ENCODE measurements at places on chromosomes 2 and 18.
A peak's percentile ranks its signal among the peaks of the same experiment; 100 is the strongest.

- no peak for DNase-seq
Observed at GRCh38 chr2:117118994-117119393, 695.5 kb upstream of the DDX18 start.

DNA sequence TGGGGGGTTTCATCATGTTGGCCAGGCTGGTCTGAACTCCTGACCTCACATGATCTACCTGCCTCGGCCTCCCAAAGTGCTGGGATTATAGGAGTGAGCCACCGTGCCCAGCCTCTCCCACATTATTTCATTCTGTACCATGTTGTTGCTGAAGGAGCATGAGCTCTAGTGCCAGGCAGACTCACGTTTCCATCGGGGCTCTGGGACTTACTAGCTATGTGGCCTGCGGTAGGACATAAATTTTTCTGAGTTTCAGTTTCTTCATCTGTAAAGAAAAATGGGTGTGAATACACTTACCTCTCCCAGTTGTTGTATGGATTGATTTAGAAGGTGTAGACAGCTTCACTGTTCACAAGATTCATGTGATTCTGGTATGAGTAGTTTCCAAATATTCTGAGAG is 30.8 kb upstream of the CCL20 start:
- DNase-seq, result no peak

DNA sequence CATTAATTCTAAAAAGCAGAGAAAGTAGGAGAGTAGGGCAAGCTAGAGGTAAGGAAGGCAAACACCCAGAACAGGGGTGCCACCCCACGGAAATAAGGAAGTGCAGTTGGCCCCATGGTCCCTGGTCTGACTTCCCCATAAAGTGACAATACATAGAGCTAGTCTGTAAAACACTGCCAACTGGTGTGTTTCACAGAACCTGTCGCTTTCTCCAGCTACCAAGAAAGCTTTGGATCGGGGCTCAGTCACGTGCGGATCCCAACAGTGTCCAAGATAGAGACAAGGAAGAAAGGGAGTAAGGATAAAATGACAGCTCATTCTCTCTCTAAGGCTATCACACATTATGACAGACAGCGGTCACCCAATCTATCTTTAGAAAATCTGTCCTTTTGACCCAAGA is 36.4 kb downstream of the TBC1D8 start:
- DNase-seq, result no peak

DNA sequence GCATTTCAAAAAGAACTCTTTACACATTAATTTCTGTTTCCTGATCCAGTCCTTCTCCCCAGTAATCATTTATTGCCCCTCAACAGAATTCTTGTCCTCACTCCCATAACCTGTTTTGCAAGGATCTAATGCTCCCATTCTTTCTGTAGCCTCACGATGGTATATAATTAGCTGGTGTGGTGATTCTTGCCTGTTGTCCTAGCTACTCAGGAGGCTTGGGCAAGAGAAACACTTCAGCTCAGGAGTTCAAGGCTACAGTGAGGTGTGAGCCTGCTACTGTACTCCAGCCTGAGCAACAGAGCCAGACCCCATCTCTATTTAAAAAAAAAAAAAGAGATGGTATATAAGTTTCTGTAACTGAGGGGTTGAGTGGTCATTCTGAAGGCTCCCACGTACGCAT is 7.7 kb upstream of the TRAPPC8 start:
- no peak for DNase-seq

GRCh38 chr2:146730882-146731281 is 1113.9 kb upstream of the ACVR2A start:
- DNase-seq, result no peak

GRCh38 chr2:25226827-25227226 is 58.4 kb upstream of the POMC start:
- DNase-seq, result no peak

- DNase-seq, result no peak
Observed at GRCh38 chr2:198008230-198008629, 203.8 kb downstream of the PLCL1 start.

DNA sequence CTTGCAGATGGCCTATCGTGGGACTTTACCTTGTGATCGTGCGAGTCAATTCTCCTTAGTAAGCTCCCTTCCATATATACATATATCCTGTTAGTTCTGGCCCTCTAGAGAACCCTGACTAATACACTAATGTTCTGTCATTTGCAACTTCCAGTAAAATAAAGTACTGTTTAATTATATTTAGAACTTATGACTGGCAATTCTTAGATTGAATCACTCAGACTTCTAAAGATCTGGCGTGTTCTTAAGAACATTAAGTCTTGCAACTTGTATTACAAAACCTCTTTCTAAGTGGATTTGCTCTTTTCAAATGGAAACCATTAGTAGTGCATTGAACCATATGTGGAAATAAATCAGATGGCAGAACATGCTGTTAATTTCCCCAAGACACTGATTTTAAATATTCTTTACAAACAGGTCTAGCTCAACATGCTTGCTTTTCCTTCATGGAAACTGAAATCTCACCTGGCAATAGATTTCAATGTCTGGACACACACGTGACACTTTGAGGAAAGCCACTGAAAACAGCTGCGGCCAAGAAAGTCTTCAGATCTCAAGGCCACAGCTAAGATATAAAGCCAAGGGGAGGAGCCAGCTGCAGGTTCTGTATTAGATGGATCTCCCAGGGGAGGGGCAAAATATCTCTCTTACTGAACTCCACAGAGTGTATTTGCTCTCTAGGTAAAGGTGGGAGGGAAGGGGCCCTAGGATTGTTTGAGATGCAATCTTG is 50.6 kb downstream of the PMAIP1 start:
- DNase-seq, result no peak

- DNase-seq, result no peak
Observed at GRCh38 chr18:39460136-39460535, 1894.5 kb upstream of the CELF4 start.

GRCh38 chr2:98149333-98149697 is 62.3 kb downstream of the VWA3B start:
- no peak for DNase-seq

- peak; percentile 82 for DNase-seq
Observed at GRCh38 chr2:8680822-8681760, 765 bp upstream of the ID2 start.

DNA sequence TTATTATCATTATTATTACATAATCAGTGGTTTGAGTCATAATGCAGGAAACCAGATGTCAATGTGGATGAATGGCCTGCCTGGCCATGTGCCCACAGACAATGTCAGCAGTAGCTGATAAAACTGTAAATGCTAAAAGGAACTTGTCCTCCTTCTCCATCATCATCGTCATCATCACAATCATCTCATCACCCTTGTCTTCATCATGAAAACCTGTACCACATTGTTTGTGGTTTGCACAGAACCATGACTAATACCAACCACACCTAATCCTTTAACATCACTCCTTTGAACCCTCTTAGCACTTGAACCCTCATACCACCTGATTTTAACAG is 96.0 kb downstream of the HNMT start:
- peak; percentile 47 for DNase-seq

DNA sequence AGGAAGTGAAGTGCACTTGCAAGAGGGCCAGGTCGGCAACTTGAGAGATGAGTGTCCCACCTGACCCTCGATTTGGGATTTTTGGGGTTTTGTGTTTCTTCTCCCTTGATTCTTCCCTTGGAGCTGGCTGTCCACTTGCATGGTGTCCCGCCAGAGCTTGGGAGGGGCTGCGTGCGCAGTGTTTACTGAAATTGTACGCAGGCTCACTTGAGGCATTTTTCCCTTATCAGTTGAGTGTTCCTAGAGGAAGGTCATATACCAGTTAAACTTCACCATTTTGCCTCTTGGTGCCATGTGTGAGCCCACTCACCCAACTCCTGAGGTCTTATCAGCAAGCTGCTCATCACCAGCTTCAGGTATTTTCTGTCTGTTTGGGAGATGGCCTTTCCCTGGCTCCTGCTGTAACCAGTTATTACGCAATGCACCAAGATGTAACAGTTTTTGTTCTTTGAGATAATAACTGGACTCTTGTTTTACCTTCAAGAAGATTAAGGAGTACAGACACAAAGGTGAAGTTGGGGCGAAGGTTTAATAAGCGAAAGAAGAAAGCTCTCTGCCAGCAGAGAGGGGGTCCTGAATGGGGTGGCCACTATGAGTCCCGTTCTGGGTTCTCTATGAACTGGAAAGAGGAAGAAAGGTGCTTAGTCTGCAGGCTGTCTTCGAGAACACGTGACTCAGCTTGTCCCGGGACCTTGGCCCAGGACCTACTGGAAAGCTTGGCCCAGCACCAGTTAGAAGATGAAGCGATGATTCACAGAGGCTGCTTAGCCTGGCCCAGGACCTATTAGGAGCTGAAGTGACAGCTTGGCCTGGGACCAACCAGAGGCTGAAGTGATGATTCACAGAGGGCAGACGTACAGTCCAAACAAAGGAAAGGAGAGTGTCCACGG is 21.5 kb upstream of the TXNL4A start:
- DNase-seq, result no peak

DNA sequence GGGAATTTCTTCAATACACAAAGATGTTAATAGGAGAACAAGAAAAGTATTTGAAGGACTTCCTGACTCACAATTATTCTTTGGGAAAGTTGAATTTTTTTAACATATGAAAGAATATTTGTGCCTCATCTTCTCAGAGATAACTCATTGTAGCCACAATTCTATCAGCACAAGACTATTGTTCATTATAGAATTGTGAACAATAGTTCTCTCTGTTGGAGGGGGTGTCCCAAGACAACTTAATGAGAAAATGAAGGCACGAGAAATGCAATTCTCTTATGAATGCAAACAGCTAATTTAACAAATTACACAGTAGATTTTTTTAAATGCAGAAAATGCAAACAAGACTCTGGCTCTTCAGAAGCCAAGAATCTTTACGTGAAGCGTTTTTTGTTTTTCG is 157.0 kb downstream of the BARD1 start:
- DNase-seq, result no peak

- DNase-seq, result no peak
Observed at GRCh38 chr2:2516386-2516785, 185.3 kb upstream of the MYT1L start.

- no peak for DNase-seq
Observed at GRCh38 chr2:23859983-23860382, 66.9 kb downstream of the ATAD2B start.

DNA sequence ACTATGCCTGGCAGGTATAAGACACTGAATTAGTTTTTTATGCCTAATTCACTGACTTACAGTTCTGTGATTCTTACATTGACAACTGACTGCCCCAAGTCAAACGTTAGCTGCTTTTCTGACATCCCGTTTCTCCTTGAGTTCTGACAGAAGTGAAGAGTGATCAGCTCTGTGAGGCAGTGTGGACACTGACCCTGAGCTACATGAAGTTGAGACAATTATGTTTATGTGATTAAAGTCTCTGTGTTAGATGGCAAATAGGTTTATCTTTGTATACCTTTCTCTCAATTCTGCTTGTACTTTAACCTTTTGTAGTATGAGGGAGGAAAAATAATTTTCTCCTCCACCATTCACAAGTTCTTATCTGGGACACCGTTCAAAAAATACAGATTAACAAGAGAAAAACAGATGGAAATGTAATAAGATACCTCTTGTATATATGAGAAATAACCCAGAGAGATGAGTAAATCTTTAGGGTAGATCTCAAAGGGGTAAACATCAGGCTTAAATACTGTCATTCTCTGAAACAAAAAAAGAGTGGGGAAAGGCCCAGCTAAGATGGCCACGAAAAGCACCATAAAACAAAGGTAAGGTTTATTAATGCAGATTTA is 85.4 kb upstream of the B3GNT2 start:
- DNase-seq, result no peak

- DNase-seq, result peak; percentile 89
Observed at GRCh38 chr2:30217644-30218337, 13.5 kb upstream of the LBH start.

- no peak for DNase-seq
Observed at GRCh38 chr2:29596584-29596983, 324.8 kb downstream of the ALK start.

- DNase-seq, result no peak
Observed at GRCh38 chr2:24723665-24724064, 69.5 kb downstream of the PTRHD1 start.

DNA sequence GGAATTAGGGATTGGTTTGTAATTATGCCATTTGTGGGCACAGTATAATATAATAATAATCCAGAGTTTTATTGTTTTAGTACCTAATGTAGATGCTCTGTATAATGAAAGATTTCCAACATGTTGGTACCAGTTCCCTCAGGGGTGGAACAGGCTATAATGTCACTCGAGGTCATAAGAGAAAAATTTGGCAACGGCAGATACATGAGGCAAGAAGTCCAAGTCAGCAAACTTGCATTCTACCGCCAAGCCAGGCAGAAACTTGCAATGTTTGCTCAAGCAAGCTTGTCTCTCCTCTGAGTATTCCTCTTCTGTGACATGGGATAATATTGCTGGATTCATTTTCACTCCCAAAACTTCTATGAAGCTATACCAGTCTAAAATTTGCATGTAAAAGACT is 520.0 kb upstream of the SALL3 start:
- no peak for DNase-seq

DNA sequence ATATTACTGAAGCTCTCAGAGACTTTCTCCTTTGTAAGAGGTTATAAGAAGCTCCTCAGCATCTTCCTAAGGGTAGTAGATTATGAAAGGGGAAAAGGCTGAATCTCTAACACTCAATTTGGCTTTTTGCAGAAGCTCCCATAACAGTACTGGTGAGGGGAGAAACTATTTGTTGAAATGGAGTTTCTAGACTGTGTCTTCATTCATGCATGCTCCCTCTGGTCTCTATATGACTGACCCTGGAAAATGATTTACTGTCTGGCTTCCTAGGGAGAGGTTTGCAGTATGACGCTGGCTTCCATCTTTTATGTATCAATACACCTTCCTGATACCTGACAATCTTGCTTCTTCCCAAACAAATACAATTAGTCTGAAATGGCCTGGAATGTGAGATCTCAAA is 63.9 kb downstream of the LDAH start:
- no peak for DNase-seq

GRCh38 chr2:228369400-228370031 is 188.0 kb upstream of the SPHKAP start:
- no peak for DNase-seq

DNA sequence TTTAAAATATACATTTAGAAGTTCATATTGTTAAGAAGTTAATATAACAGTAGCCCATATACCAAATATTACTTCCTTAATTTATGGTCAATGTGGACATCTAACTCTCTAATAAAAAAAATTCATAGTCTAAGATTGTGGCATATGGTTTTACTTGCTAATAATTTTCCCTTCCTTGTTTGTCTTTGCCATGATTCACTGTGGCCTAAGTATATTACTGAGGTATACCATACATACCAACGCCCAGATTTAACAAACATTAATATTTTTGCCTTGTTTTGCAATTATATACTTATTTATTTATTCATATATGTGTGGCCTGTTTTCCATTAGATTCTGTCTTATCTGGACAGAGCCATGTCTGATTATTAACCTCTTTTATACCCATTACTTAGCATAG is 54.6 kb upstream of the CCDC150 start:
- DNase-seq, result no peak

- DNase-seq, result no peak
Observed at GRCh38 chr2:202113571-202114142, 40.6 kb downstream of the KIAA2012 start.

DNA sequence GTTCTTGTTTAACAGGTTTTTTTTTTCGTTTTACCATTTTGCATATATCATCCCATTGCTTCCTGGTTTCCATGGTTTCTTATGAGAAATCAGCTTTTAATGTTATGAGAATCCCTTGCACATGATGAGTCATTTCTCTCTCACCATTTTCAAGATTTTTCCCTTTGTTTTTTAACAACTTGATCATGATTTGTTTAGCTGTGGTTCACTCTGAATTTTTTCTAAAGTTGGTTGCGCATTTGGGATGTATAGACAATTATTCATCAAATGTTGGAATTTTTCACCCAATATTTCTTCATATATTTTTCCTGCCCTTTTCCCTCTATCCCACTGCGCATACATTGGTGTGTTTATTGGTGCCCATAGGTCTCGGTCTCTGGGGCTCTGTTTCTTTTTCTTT is 42.4 kb upstream of the BIN1 start:
- no peak for DNase-seq
